ENCODE measurements at places on chromosomes 16 and 17. TPM values are rescaled to one million over a fixed set of nuclear protein-coding genes. Genes with fewer than 3 reads are reported as not detected.

TBC1D3K gene
- total RNA-seq = not detected

TUBG2 gene
- total RNA-seq = 36.5 TPM

HYDIN gene
- total RNA-seq = not detected

EDC4 gene
- total RNA-seq = 77.2 TPM

GJC1 gene
- 26.8 TPM for total RNA-seq

CD300LG gene
- not detected for total RNA-seq

MIS12 gene
- 16.0 TPM for total RNA-seq

HEATR9 gene
- not detected for total RNA-seq

CSH2 gene
- total RNA-seq = not detected

HSBP1 gene
- 88.4 TPM for total RNA-seq

AOC3 gene
- 15.5 TPM for total RNA-seq

RIPOR1 gene
- 97.6 TPM for total RNA-seq

DOC2A gene
- total RNA-seq = not detected

LPO gene
- total RNA-seq = not detected

BAIAP3 gene
- total RNA-seq = 1.7 TPM

CHST4 gene
- total RNA-seq = not detected

KCNH6 gene
- total RNA-seq = not detected

SLC25A39 gene
- total RNA-seq = 84.1 TPM

KRTAP1-1 gene
- total RNA-seq = not detected

NLGN2 gene
- 45.2 TPM for total RNA-seq

TBC1D26 gene
- 0.28 TPM for total RNA-seq

ZNF276 gene
- total RNA-seq = 17.4 TPM

CCL4 gene
- not detected for total RNA-seq

ARL5C gene
- not detected for total RNA-seq

KRTAP2-3 gene
- total RNA-seq = not detected

BHLHA9 gene
- total RNA-seq = not detected

CDH8 gene
- 2.8 TPM for total RNA-seq

TBC1D3C gene
- not detected for total RNA-seq

SLC5A11 gene
- not detected for total RNA-seq

IRX6 gene
- not detected for total RNA-seq

HID1 gene
- 4.7 TPM for total RNA-seq

PIMREG gene
- 7.4 TPM for total RNA-seq

EPX gene
- total RNA-seq = not detected

TUBD1 gene
- 6.0 TPM for total RNA-seq

TBC1D3E gene
- not detected for total RNA-seq

TLCD1 gene
- total RNA-seq = 12.9 TPM

CDH5 gene
- not detected for total RNA-seq

TNFRSF12A gene
- 177 TPM for total RNA-seq

TMEM220 gene
- 7.6 TPM for total RNA-seq

MT3 gene
- total RNA-seq = 0.77 TPM

HIRIP3 gene
- total RNA-seq = 14.0 TPM

ABCA9 gene
- 0.29 TPM for total RNA-seq

HASPIN gene
- total RNA-seq = 2.2 TPM

SHISA6 gene
- not detected for total RNA-seq

NOS2 gene
- not detected for total RNA-seq

HNF1B gene
- total RNA-seq = 10.1 TPM

CNP gene
- total RNA-seq = 79.4 TPM

C17orf107 gene
- 1.5 TPM for total RNA-seq
